Aorta (tissue), 5 donors: ENCODE measurements at places on chromosomes 16 and 17.
A peak's percentile ranks its signal among the peaks of the same experiment; 100 is the strongest.

- peak overlapping the region; percentile 1 for H3K27ac ChIP-seq
- no peaks in the 10 kb centered on the region for H3K4me1 ChIP-seq
- DNase-seq = no peak
- H3K27me3 ChIP-seq = no peaks in the 10 kb centered on the region
- H3K4me3 ChIP-seq = no peak overlapping the region
Measured at GRCh38 chr17:19487024-19487600, 46.5 kb upstream of the SLC47A1 start.

DNA sequence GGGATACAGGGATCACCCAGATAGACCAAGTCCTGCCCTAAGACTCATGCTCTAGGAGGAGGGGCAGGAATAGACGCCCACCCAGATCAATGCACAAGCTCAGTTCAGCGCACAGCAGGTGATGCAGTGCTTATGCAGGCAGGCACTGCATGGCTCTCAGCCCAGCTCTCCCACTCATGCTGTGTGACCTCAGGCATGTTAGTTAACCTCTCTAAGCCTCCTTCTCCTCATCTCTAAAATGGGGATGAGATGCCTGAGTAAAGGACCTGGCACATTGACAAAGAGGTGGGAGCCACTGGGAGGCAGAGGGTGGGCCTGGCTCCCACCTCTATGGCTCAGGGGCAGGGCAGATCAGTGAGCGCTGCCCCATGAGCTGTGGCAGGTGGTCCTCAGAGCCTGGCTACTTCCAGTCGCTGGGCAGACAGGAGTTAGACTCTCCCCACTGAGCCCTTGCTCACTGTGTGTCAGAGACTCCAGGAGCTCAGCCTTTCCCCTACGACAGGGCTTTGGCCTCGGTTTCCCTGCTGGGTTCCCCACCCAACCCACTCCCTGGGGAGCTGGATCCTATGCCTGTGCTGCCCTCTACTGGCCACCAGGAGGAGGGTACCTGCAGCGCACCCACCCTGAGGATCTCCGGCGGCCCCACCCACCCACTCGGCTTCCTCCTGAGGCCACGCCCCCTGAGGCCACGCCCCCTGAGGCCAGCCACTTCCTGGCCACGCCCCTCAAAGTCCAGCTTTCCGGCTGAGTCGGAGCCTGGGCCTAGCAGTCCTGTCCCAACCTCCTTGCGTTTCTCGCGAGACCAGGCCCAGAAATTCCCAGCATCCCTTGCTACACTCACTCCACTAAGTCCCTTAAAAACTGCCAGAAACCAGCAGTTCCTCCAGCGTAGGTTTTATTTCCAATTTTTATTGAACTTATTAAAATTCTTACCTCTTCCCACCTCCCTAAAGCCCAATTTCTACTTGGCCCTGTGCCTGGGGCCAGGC lies 196.1 kb downstream of the GSG1L start:
- DNase-seq = no peak
- no peak overlapping the region for H3K4me3 ChIP-seq
- H3K27me3 ChIP-seq = no peaks in the 10 kb centered on the region
- no peaks in the 10 kb centered on the region for H3K36me3 ChIP-seq

GRCh38 chr17:55426851-55427586 lies 5.4 kb upstream of the MMD start:
- no peaks in the 10 kb centered on the region for H3K27me3 ChIP-seq
- H3K4me3 ChIP-seq = no peak overlapping the region
- no peaks in the 10 kb centered on the region for H3K4me1 ChIP-seq
- no peak overlapping the region for H3K27ac ChIP-seq

DNA sequence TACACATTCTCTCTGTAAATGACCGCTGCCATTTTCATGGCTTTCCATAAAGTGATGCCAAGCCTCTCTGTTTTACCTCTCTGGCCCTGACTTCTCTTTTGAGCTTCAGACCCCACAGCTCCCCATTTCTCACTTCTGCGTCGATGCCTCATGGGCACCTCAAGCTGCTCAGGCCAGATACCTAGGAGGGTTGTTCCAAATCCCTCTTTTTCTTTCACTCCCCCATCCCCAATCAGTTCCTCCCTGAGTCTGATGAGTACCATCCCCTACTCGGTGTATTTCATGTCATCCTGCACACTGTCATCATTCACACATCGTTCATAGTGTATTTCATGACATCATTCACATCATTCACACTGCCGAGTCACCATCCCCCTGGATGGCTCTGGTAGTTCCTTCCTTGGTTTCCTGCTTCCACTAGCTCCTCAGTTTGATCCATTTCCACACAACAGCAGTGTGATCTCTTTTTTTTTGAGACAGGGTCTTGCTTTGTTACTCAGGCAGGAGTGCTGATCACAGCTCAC lies 43.1 kb downstream of the NTN1 start:
- no peaks in the 10 kb centered on the region for H3K27me3 ChIP-seq
- H3K4me1 ChIP-seq = no peaks in the 10 kb centered on the region
- no peaks in the 10 kb centered on the region for H3K36me3 ChIP-seq

GRCh38 chr16:89096768-89097391 lies 3.2 kb downstream of the ACSF3 start:
- no peak overlapping the region for H3K27ac ChIP-seq
- H3K4me3 ChIP-seq = no peak overlapping the region
- no peaks in the 10 kb centered on the region for H3K27me3 ChIP-seq
- H3K36me3 ChIP-seq = no peaks in the 10 kb centered on the region
- no peak for DNase-seq
- H3K4me1 ChIP-seq = peaks cover 3% of the 10 kb centered on the region
